CD14-positive monocyte (primary cell): ENCODE measurements at places on chromosomes 7 and 10.

GRCh38 chr7:37701769-37702168, 18.2 kb downstream of the GPR141 start:
- no peak for DNase-seq

DNA sequence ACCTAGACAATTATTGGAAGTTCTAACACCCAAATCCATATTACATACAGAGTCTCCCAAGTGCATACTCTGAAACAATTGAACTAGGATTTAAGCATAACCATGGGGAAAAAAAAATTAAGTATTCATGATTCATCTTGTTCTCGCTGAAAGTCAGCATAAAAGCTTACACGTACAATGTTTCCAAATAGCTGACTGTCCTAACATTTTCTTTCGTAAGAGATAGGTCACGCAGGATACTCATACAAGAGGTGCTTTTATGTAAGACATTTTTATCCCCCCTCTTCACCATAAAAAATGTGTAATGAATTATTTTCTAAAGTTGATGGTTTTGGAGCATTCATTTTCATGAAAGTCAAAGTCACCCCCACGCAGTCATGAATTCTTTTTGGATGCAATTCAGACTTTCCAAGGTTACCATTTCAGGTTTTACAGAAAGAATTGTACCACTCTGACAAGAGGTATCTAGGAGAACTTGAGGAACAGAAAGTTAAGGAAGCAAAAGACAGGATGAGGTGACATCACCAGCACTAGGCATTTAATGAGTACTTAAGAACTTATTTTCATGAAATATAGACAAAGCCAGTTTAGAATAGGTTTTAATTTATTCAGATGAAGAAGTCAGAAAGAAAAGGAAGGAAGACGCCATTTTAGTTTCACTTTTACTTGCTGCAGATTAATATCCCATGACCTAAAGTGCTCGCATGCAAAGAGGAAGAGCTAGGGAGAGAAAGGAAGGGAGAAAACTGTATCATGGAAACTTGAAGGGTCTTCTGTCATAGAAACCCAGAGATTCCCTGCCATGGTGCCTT, 55.8 kb downstream of the TMEM26 start:
- DNase-seq, result peak; percentile 87

DNA sequence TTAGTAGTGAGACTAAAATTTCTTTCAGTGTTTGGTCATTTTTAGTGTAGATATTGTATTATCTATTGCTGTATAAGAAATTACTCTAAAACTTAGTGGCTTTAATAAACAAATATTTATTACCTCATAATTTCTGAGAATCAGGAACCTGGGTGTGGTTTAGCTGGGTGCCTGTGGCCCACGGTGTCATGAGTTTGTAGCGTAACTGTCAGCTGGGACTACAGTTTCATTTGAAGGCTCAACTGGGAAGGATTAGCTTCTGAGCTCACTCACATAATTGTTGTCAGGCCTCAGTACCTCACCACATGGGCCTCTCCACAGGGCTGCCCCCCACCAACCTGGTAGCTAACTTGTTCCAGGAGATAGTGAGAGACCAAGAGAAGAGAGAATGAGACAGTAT, 98.5 kb downstream of the SRI start:
- DNase-seq, result no peak

DNA sequence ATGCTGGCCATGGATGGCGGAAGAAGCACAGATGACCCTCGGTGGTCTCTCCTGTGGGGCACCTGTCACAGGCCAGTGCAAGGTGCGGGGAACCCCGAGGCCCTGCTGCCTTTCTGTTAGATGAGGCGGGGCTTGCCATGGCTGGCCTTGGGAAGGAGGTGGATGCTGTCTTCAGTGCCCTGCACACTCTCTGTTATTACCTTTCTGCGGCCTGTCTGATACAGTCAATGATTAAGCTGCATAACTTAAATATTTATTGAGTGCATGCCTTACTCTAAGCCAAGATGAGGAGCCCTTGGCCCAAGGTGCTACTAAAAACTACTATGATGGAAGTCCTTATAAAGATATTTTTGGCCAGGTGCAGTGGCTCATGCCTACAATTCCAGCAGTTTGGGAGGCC, 36.7 kb upstream of the MNX1 start:
- no peak for DNase-seq

DNA sequence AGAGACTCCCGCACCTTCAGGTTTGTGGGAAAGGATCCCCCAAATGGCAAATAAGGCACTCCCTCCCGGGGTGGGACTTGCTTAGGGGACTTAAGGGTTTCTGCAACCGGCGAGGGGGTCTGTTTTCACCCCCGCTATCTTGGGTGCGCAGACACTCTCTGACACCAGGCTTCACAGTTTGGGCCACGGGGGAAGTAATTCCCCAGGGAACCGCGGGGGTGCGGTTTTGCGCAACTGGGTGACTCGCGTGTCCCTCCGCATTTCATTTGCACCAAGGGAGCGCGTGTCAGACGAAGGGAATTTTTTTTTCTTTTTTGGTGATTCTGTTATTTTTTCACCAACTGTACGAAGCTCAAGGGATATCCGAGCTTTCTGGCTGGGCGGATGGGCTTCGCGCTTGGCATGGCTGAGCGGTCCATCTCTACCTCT, 1.7 kb downstream of the GRM8 start:
- no peak for DNase-seq

- DNase-seq, result no peak
Measured at GRCh38 chr10:50538555-50539398, 85.0 kb downstream of the SGMS1 start.

- DNase-seq, result no peak
Measured at GRCh38 chr10:69409176-69409495, 7.6 kb downstream of the TACR2 start.

- DNase-seq, result no peak
Measured at GRCh38 chr7:49187543-49188268, 263.4 kb downstream of the CDC14C start.

DNA sequence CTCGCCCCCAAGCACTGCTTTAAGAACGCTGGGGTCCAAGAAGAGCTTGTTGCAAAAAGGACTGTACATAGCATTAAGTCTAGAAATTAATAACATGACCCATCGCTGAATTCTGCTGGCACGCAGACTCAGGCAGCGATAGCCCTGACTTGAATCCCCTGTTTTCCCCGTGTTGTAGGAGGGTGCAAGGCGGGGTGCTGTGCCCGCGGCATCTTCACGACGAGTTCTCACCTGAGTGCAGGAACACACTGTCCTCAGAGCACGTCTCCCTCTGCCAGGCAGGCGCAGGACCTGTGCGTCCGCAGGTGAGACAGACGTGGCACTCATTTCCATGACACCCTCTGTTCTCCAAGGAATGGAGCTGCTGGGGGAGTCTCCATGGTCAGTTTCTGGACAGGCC, 243.2 kb downstream of the TCERG1L start:
- no peak for DNase-seq

- no peak for DNase-seq
Measured at GRCh38 chr10:100307684-100308083, 21.2 kb upstream of the BLOC1S2 start.

GRCh38 chr10:133474027-133474426, 20.3 kb downstream of the SCART1 start:
- DNase-seq, result no peak

DNA sequence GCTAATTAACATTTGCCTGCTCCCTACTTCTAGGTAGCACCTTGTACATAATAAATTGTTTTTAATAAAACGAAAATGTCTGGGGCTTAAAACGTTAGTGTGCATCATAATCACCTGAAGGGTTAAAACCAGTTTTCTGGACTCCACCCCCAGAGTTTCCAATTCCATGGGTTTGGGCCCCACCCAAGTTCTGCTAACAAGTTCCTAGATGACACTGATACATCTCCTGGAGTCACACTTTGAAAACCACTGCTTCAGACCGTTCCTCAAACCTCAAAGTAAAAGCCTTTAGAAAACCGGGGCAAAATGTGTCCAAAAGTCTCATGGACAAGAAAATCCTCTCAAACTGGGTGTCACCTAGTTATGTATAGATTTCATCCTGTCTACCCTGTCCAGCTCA, 9.3 kb downstream of the OSBPL3 start:
- no peak for DNase-seq

DNA sequence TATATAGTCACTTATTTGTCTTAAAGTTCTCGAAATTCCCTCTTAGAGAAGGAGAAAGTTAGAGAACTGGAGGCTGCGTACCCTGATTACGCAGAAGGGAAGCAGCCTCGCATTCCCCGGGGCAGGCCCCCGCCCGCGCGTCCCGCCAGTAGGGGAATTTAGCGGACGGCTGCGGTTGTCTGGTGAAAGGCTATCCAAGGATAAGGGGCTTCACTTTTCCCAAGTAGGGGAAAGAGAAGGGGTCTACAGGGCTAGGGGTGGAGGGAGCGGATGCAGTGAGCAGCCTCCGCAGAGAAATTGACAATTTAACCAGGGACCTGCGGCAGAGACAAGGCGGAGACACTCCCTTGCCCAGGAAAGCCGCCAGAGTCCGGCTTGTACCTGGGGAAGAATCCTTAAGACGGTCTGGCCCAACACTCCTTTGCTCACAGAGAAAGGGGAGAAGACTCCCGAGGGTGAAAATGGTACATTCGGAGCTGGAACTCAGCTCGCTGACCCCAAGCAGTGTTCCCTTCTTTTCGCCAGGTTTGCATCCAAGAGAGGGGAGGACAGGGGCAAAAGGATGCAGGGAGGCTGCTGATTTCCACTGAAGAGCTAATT, 994 bp upstream of the MAGI2 start:
- DNase-seq, result no peak

DNA sequence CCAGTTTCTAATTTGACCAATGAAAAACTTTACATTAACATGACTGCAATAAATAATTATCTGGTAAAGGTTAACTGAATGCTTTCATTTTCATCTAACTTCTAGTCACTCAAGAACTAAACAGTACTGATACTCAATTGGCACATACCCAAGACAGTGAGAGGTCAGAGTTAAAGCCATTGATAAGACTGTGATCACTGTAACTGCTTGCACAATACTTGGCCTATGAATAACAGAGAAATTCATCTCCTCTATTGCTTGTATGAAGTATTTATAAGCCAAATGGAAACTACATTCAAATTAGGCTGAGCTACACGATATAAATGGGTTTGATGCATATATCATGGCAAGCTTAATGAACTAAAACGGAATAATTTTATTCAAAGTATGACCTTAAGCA, 43.0 kb downstream of the HERC4 start:
- DNase-seq, result no peak

GRCh38 chr7:70479153-70480021, 652.6 kb upstream of the GALNT17 start:
- DNase-seq, result no peak

DNA sequence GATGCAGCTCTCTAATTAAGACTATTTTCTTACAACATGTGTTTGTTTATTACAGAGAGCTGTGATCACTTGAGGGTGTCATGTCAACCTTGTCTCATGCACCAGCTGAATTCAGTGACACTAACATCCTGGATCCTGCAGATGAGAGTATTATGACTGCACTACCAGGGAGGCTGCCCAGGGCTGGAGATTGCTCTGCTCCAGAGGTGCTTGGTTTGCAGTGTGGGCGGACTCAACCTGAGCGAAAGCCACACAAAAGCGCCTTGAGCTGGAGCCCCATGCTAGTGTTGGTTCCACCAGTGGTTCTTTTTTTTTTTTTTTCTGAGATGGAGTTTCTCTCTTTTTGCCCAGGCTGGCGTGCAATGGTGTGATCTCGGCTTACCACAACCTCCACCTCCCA, 33.8 kb upstream of the ATXN7L1 start:
- DNase-seq, result no peak

GRCh38 chr10:62456611-62457101, 82.5 kb downstream of the ZNF365 start:
- peak; percentile 55 for DNase-seq

DNA sequence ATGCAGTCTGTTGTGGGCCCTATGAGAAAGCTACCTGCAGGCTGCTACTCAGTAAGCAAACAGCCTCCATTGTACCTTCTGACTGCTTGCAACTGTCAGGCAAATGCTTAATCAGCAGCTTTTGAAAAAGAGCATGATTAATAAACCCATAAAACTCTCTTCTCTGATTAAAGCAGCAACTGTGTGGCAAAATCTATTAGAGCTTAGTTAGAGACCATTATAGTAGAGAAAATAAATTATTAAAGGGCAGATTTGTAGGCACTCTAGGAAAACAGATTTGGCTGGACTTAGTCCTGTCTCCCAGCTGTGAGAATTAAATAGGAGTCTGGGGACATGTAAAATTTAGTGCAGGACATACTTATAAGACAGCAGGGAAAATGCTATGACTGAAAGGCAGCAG, 132.5 kb upstream of the WNT16 start:
- DNase-seq, result no peak

- no peak for DNase-seq
Measured at GRCh38 chr10:128137877-128138276, 11.7 kb upstream of the MKI67 start.

DNA sequence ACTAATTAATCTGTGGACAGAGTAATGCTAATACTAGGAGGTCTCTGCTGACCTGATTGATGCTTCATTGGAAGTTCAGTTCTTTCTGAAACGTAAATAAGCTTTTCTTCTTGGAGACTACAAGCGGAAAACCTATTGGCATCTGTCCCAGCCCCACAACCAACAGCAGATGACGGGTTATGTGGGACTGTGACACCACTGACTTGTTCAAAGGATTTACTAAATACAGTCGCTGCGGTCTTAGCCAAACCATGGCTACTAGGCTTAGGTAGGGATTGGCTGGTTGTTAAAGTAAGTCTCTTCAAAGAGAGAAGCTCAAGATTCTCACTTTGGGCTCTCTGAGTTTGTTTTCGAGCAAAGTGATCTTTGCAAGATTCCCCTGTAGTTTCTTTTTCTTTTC, 68.3 kb downstream of the HYCC1 start:
- DNase-seq, result no peak

DNA sequence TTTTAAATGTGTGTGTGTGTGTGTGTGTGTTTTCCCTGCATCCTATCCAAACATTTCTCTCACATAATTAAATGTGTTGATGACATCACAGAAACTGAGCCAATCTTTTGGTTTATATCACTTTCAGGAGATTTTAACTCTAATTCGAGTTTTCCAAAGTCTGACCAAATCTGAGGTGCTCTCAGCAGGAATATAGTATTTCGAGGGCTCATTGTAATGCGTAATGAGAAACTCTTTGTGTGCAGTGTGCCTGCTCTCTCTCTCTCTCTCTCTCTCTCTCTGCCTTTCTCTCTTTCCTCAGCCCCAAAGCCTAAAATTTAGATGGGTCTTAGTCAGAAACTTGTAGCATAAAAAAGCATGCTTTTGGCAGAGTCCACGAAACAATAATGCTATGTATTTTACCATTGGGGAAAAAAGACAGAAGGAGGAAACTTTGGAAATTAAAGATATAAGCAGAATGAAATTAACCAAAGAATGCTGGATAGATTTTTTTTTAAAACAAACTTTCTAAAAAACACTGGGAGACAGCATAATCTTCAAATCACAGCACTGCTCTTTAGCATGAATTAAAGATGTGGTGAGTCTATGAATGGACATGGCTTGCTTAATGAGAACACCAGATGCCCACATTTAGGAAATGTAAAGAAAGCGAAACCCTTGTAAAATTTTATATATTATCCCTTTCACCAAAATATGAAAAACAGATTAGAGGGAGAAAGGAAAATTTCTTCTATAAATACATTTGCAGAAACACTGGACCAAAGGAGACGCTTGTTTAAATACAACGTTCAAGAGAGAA, 206.8 kb upstream of the HABP2 start:
- DNase-seq, result no peak
